CD4-positive, alpha-beta T cell treated with Interleukin-4 for 1 hour (primary cell): ENCODE measurements at places on chromosomes 4 and X.

GRCh38 chr4:40858962-40859361 lies 109.2 kb downstream of the NSUN7 start:
- DNase-seq: no peak

GRCh38 chr4:107913283-107913899 lies 18.0 kb upstream of the CYP2U1 start:
- peak; percentile 72 for DNase-seq

GRCh38 chr4:8916351-8916885 lies 44.8 kb upstream of the HMX1 start:
- peak; percentile 9 for DNase-seq

DNA sequence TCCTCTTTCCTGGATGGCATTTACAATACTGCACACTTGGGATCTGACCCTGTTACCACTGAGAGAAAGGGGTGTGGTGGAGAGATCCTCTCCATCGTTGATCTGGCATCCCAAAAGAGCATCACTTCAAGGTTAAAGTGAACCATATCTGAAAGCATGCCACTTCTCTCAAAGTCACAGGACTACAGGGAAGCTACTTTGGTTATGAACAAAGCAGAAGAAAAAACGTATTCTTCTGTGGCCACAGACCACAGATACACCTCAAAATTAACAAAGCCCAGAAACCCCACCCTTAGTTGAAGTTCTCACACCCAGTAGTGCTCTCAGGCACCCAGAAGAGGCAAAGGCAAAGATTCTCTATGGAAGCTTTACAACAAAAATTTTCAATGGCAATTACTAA lies 108.3 kb downstream of the JADE1 start:
- DNase-seq: peak; percentile 31

DNA sequence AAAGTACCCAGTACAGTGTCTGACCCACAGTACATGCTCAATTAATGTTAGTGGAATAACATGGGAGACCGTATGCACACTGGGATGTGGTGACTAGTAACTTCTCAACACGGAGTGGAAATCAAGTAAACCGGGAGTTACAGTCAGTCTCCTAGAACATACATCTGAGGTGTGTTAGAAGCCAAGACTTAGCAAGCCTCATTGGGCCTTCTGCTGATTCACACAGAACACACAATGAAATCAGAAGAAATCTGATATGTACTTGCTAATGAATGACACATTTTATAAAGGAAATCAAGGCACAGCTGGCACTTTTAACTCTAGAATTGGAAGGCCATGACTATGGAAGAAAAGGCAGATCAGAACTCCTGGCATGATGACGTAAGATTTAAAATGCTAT lies 13.0 kb downstream of the TRAPPC2 start:
- no peak for DNase-seq

DNA sequence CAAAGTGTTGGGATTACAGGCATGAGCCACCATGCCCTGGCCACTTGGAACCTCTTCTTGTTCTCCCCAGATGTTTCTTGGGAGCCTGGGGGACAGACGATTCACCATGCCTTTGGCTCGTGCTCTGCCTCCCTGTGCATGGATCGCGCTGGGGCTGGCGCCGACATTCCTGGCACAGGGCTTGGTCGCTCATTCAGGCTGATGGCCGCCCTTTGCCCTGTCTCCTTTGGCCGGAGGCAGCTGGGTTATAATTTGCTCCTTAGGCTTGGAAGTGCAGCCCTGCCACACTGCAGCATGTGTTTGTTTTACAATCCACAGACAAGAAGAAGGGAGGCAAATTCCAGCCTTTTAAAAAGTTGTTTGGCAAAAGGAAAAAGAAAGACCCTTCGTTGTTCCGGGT lies 115.3 kb downstream of the AASDH start:
- DNase-seq: no peak

DNA sequence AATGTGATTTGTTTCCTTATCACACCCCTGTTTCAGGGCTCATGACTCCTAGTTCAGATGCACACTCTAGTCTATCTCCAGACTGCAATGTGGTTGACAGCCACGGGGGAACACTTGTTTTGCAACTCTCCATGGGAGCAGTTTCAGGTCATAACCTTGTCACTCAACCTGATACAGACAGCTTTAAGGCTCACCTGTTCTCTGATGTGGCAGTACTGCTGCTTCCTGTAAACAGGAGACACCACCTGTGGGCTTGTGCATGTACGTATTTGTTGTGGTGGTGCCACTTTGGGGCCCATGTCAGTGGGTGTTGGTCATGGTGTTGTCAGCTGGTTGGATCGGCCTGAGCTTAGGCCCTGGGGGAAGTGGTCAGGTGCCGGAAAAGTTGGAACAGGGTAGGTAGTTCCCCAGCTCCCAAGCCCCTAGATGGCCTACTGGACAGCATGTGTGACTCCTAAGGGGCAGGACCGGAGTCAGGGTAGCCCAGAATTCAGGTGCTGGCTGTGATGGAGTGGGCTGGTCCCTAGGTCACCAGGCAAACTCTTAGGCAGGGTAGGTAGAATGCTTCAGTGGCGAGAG lies 46.2 kb downstream of the FAM9B start:
- peak; percentile 59 for DNase-seq

DNA sequence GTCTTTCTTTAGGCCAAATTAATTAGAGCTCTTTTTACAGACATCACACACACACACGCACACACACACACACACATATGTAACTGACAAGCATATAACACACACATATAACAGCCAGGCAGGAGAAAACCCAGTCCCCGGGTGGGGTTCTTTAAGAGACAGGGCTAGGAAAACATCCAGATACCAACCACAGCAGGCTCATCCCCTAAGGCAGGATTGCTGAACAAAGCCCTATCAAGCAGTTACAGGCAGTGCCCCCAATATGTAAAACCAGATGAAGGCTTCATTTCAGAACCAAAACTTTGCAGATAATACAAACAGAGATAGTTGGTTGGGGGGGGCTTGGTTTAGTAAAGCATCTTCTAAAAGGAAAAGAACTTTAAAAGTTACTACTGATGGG lies 18.0 kb upstream of the FAM47E start:
- DNase-seq: no peak

DNA sequence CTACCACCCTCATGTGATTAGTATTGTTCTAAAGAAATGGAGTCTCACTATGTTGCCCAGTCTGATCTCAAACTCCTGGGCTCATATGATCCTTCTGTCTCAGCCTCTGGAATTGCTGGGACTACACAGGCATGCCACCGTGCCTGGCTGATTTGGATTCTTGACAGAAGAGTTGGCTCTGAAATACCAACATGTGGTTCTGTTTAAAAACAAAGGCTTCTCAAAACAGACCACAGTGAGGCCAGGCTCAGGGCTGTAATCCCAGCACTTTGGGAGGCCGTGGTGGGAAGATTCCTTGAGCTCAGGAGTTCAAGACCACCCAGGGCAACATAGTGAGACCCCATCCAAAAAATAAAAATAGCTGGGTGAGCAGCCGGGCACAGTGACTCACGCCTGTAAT lies 126.7 kb downstream of the DHRSX start:
- DNase-seq: no peak

DNA sequence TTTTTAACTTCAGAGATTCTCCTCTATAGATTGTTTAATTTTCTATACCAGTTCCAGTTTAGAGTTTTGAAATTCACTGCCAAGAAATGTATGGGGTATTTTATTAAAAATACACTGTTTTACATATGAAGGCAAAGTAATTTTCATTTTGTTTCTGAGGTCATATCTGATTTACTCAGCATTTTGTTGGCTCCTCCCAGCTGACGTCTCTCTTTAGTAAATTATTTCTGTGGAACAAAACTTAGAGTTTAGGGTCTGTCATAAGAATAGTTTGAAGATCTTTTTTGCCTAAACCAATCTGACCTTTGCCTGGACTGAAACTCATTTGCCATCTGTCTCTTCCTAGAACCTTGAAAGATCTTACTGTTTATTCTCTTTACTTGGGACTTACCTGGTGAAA lies 16.9 kb downstream of the FNIP2 start:
- no peak for DNase-seq

DNA sequence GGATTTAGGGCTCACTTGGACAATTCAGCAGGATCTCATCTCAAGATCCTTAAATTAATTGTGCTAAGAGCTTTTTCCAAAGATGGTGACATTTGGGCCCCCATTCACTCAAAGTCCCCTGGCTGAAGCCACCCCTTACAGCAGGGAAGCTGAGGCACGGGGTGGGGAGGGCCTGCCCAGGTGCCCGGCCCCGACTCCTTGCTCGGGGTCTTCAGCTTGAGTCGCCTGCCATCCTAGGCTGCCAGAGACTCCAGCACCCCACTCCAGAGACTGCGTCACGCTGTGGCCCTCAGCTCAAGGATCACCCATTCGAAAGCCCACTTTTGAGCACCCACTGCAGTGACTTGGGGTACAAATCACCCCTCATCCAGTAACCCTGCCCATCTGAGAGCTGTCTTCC lies 39.2 kb upstream of the GPR78 start:
- DNase-seq: no peak

DNA sequence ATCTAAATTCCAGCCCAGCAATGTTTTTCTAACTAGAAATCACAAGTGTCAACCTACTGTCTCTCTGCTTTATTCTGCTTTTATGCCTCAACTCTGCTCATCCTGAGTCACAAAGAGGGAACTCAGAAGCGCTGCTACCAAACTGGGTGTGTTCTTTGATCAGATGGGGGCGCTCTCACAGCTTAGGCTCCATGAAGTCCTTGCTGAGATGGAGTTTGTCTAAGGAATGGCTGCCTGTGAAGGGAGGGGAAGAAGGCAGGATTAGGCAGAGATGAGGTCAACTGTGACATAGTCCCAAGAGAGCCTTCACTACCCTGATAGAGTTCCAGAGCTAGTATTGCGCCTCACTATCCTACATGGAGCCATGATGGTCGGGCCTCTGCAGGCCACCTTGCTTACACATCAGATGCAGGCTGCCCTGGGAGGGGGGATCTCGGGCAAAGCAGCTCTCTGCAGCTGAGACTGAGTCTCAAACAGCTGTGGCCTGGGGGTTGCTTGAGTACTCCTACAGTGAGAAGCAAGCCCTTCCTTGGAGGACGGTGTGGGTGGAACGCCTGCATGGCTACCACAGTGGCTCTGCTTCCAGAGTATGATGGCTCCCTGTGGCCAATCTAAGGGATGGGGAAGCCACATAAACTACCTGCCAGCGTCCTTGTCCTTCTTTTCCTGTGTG lies 219.9 kb downstream of the CCNG2 start:
- no peak for DNase-seq

GRCh38 chrX:46577221-46578005 lies 3.8 kb downstream of the CHST7 start:
- DNase-seq: no peak

- no peak for DNase-seq
These were observed at the start of gene PAGE4 for GRCh38 chrX:49829016-49829415. Gene PAGE4, plus strand, starts transcription at chrX:49829303. Its CDS starts 1,126 bp downstream, at chrX:49830429.

DNA sequence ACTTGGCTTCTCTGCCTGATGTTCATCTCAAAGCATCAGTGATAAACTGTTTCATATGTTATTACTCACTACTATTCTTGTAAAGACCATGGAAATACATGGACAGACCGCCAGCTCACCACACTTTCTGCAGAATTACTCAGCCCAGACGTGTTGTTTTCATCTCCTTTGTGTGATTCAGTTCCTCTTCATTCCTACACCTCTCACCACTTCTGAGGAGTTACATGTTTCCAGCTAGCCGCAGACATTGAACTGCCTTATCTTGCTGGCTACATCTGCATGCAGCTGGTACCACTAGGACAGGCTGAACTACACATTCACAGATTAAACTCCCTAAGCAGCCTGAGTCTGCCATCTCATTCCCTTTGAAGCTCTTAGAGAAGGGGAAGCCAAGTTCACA lies 443.2 kb upstream of the FGF16 start:
- no peak for DNase-seq

DNA sequence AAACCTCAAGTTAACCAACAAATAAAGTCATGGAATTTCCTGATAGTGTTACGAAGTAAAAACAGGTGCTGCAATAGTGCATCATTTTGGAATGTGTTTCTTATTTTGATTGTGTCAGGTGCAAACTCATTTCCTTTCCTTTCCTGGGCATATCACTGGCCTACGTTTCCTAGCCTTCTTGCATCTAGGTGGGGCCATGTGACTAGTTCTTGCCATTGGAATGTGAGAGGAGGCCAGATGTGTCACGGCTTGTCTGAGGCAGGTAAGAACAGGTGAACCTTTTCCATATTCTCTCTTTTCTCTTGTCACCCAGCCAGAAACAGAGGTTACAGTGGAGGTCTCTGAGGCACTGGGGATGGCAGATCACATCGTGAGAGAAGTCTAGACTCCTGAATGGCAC lies 868.0 kb downstream of the RPA4 start:
- DNase-seq: no peak

DNA sequence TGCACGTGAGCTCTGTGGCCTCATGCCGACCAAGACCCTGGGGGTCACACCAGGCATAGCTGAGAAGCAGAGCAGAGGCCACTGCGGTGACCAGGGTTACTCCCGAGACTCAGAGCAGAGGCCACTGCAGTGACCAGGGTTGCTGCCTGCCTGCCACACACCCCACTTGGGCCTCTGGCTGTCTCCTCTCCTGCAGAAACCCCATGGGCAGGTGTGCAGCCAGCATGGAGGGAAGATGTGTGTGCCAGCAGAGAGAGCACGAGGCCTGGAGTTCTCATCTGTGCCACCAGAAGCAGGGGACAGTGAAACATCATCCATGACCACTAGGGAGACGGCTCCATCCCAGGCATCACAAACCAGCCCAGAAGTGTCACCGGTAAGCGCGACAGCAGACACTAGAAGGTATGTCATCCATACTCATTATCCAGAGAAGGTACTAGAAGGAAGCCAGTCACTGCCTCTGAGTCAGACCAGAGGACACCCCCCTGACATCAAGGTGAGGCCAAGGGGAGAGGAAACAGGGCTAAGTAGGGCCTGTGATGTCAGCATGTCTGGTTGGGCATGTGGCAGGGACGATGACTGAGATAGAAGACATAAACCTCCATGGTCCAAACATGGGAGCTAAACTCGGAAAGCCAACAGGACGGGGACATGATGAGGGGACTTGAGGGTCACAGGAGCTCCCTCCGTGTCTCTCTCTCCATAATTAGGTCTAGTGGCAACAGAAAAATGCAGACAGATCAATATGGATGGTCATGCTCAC lies 24.2 kb upstream of the SPON2 start:
- no peak for DNase-seq

DNA sequence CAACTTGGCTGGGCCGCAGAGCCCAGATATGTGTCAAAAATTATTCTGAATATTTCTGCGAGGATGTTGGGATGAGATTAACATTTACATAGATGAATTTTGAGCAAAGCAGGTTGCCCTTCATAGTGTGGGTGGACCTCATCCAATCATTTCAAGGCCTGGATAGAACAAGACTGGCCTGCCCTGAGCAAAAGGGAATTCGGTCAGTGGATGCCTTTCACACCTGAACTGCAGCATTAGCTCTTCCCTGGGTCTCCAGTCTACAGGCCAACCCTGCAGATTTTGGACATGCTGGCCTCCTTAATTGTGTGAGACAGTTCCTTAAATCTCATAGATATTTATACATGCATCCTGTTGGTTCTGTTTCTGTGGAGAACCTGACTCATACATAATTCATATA lies 32.4 kb upstream of the SLC10A4 start:
- DNase-seq: no peak

DNA sequence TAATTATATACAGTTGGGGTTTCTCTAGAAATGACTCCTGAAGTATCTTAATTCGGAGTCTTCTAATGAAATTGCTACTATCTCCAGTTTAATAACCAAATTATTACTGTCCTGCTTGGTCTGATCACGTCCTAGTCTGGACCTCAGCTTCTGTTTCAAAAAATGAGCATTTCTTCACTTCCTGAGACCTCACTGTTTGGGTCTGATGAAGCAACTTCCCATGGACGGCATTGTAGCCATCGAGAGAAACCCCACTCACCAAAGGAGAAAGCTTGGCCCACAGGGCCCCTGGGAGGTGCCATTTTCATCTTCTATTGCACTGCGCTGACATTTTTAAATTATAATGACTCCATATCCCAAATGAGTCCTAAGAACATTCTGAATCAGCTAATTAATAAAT lies 178.0 kb downstream of the MGST2 start:
- DNase-seq: no peak
